Effector memory CD4-positive, alpha-beta T cell (primary cell): ENCODE measurements at places on chromosomes 16 and 17.

- no peak for DNase-seq
These were observed 66.8 kb downstream of the CMIP start for GRCh38 chr16:81511371-81511770.

GRCh38 chr17:63437287-63438091, 8.6 kb downstream of the CYB561 start:
- DNase-seq, result no peak

DNA sequence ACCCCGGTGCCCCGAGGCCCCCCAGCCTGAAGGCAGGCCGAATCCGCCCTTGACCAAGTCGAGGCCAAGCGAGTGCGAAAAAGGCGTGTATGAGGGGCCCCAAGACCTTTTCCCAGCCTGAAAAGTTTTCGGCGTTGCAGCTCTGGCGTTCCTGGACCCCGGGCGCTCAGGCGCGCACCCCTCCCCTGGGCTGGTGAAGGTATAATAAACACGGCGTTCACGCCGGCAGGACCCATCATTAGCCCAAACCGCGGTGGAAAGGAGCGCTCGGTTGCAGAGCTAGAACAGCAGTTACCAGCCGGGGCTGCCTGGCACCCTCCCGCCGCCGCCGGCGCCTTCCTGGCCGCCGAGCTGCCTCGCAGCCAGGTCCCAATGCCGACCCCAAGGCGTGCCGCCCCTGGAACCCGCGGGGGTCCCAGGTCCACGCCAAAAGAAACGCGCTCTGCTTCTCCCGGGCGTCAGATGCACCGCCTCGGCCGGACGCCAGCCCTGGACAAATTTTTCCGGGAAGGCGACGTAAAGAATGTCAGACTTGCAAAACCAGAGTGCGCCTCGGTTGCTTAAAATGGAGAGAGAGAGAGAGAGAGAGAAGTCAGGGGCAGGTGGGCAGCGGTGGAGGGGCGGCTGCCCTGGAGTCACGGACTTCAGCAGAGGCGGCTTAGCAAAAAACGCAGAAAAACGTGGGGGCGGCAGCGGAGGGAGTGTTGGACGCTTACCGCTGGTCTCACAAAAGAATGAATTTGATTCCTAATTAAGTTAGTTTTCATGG, 11.5 kb upstream of the FOXF1 start:
- DNase-seq, result no peak

DNA sequence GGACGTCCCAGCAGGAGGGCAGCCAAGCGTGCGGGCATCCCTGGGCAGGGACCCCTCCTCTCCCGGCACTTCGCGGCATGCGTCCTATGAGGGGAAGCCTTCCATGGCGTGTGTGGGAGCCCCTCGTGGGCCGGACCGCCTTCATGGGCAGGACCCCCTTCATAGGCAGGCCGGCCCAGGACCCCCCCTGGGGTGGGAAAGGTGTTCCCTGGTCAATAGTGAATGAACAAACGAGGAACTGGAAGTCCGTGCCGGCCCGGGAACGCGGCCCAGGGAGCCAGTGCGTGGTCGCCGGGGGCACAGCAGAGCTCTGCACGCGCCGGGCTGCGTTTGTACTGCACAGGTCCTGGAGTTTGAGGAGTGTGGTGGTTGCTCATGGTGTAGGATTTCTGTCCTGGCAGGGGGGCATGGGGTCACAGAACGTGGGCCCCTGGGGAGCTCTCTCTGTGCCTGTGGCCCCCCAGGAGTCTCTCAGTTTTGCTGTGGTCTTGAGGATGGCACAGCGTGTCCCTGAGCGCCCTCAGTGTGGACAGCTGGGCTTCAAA, 13.9 kb downstream of the BAIAP2 start:
- no peak for DNase-seq

DNA sequence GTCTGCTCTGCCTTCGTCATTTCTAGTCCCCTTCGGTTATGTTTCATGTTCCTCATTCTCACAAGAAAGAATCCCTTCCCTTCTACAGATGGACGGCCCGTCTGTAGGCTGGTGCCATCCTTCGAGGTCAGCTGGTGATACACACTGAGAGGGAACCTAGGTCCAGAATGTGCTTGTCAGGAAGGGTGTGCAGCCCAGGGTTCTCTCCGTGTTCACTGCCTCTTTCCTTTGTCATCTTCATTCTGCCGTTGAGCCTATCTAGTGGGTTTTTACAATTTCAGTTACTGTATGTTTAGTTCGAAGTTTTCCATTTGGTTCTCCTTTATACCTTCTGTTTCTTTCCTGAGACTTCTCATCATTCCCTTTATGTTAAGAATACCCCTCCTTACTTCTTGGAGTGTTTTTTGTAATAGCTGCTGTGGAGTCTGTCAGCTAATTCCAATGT, 18.9 kb downstream of the KIAA0513 start:
- DNase-seq, result no peak

DNA sequence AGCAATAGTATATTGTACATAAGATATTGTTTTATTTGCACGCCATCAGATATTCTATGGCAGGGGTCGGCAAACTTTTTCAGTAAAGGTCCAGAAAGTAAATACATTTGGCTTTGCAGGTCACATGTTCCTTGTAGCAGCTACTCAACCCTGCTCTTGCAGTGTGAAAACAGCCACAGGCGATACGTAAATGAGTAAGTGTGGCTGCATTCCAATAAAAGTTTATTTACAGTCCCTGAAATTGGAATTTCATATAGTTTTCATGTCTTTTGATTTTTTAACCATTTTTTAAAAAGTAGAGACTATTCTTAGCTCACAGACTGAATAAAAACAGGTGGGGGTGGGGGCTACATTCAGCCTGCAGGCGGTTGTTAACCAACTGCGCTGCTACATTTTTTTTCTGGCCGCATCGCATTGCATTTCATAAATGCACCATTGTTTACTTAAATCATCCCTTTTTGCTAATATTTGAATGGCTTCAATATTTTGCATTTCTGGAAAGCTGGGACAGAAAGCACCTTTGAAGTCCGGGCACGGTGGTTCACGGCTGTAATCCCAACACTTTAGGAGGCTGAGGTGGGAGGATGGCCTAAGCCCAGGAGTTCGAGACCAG, 50.5 kb upstream of the HAPSTR1 start:
- DNase-seq, result no peak

- no peak for DNase-seq
These were observed 469.3 kb downstream of the CDH13 start for GRCh38 chr16:83095941-83096692.

DNA sequence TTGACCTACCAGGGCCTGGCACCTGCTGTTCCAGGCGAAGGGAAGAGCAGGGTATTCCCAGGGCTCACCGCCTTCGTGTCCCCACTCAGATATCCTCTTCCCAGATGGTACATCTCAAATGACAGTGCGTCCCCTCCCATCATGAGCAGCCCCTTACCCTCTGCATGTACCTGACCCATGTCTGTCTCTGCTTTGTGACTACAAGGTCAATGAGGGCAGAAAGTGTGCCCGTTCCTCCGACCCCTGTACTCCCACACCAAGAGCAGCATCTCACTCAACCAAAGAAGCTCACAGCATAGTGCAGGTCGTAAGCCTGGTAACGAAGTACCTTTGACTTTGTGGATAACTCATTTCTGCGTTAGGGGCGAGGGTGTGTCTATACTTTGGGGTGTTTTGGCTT, 142.6 kb downstream of the KATNIP start:
- DNase-seq, result no peak

DNA sequence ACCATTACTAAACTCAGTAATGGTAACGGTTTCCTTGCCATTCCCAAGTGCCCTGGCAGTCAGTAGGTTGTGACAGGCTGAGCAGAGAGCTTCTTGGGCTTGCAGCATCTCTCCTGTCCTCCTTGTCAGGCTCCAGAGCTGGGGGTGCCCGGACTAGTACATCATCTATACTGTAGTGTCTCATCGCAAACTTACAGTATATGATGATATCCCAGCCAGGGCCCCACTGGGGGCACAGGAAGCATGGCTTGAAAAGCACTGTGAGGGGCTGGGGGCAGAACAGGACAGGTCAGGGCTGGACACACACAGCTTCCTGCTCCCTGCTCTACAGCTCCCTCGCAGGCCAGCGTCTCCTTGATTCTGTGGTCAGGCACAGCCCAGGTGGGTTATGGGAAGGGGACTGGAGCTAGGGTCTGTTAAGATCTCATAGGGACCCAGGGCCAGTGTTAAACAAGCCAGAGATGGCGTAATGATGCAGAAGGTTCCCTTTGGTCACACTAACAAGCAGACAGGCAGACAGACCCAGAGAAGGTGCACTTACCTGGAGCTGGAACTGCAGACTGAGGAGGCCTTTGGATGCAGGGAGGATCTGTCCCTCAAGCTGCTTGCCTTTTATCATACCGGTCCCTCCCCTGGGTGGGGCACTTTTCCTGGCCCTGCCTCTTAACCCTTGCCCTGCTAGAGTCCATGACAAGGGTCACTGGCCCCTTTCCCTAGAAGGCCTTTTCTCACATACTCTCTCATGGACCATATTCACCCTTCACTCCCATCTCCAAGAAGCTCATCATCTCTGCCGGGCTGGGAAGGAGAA, 6.8 kb downstream of the ERAL1 start:
- no peak for DNase-seq

- DNase-seq, result no peak
These were observed 38.9 kb downstream of the MRPS23 start for GRCh38 chr17:57810721-57811637.

- no peak for DNase-seq
These were observed 584 bp downstream of the PHOSPHO1 start for GRCh38 chr17:49229805-49230600.

DNA sequence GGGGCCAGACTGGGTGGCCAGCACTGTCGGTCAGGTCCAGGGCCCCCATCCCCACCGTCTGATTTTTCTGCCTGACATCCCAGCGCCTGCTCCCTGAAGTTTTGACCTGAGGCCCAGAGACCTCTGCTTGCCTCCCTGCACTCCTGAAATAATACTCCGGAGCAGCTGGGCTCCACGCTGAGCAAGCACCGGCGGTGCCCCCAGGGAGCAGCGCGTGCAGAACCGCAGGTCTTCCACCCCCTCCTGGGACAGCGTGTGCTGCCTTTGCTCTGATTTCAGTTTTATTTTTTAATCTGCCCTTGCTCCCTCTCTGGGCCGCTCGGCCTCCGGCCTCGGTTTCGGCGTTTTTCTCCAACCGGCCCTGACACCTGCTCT, 132.4 kb upstream of the GSE1 start:
- no peak for DNase-seq

DNA sequence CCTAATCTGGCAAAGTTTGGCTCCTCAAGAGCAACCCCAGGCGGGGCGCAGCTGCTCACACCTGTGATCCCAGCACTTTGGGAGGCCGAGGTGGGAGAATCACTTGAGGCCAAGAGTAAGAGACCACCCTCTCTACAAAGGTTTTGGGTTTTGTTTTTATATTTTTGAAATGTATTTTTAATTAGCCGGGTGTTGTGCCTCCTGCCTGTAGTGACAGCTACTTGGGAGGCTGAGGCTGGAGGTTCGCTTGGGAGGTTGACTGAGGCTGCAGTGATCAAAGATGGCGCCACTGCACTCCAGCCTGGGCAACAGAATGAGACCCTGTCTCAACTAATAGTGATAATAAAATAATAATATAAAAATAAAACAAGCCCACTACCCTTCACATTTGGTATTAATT, 756 bp upstream of the USP7 start:
- no peak for DNase-seq

GRCh38 chr17:10295728-10296343, 77.0 kb downstream of the MYH13 start:
- DNase-seq, result no peak

- no peak for DNase-seq
These were observed 3.9 kb upstream of the SETD1A start for GRCh38 chr16:30953511-30954124.

- DNase-seq, result no peak
These were observed 1.1 kb downstream of the LASP1NB start for GRCh38 chr17:38926293-38927070.
